Right atrium auricular region (tissue), 2 donors: ENCODE measurements at places on chromosomes 12 and 14.

DNA sequence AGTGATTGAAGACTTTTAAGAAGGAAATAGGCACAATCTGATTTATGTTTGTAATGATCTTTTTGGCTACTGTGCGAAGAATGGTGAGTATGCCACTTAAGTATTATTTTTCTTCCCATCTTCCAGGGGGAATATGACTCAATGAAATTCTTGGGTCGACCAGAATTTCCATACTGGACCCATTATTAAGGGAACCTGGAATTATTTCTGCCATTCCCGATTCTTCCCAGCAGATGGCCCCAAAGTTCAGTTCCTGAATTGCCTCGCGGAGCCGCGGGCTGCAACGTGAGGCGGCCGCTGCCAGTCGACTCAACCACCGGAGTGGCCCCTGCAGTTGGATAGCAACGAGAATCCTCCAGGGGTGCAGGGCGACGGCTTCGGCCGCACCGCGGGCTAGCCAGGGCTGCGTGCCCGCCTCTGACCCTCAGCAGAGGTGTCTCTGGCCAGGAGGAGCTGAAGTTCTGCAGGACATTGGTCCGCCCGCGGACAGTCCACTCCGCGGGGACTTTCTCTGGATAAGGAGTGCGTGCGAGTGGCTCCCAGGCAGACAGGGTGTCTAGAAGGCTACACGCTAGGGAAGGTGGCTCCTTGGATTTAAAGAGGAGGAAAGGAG lies 628 bp upstream of the TSHR start:
- no peaks in the 10 kb centered on the region for H3K36me3 ChIP-seq
- no peaks in the 10 kb centered on the region for H3K27me3 ChIP-seq
- H3K27ac ChIP-seq, result no peak overlapping the region

DNA sequence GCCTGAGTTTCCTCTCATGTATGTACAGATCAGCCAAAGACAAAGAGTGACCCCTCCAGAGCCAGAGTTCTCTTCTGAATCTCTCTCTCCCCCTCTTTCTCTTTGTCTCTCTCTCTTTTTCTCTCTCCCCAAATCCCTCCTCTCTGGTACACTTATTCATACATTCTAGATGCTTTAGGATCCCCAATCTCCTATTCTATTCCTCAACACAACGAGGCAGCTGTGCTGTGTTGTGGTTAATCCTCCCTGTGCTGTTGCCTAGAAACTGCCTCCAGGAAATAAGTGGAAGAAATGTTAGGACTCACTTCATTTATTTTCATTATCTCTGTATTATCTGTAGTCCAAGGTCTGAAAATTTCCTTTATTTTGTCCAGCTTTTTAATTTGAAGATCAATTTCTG lies 350.5 kb upstream of the OR4E1 start:
- H3K4me3 ChIP-seq, result no peak overlapping the region
- no peaks in the 10 kb centered on the region for H3K4me1 ChIP-seq
- no peaks in the 10 kb centered on the region for H3K27me3 ChIP-seq
- H3K27ac ChIP-seq, result no peak overlapping the region
- H3K36me3 ChIP-seq, result no peaks in the 10 kb centered on the region
- no peak for DNase-seq

DNA sequence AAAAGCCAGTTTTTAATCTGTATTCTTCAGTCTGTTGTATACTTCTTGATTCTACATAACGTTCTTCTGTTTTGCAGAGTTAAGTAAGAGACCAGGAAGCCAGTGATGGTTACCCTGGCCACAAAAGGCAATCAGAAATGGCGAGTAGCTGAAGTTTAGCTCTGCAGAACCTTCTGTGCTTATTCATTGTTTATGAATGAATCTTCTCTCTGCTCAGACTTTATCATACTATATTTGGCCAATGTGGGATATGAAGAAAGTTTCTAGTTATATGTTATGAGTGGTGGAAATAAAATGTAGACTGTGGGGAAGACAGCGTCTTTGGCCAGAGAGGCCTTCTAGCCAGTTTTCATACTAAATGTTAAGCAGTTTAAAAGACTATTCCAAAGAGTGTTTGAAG lies 249.9 kb upstream of the RGS6 start:
- H3K27me3 ChIP-seq, result no peaks in the 10 kb centered on the region
- no peak for DNase-seq
- no peak overlapping the region for H3K27ac ChIP-seq
- no peaks in the 10 kb centered on the region for H3K36me3 ChIP-seq
- H3K4me3 ChIP-seq, result no peak overlapping the region

DNA sequence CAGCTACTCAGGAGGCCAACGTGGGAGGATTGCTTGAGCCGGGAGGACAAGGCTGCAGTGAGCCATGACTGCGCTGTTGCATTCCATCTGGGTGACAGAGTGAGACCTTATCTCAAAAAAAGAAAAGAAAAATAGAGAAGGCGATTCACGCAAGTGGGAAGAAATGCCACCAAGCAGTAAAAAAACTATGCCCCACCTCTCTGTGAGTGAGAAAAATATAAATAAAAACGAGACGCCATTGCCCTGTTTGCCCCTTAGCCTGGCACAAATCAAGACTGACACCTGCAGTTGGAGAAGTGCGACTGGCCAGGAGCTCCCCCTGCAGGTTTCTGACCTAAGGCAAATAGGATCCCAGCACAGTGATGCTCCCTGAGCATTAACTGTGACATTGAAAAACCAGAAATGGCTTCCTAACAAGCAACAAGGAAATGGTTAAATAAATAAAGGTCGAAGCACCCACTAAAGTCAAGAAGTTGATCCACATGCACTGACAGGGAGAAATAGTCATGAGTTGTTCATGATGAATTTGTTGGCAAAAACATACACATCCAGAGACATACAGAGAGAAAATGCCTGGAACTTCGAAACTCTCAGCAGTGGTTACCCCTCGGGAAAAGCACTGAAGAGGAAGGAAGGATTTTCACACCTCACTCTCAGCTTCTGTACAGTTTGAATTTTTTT lies 21.1 kb downstream of the GSC start:
- no peak for DNase-seq
- H3K27ac ChIP-seq, result no peak overlapping the region
- no peaks in the 10 kb centered on the region for H3K36me3 ChIP-seq
- no peak overlapping the region for H3K4me3 ChIP-seq
- H3K27me3 ChIP-seq, result no peaks in the 10 kb centered on the region
- H3K4me1 ChIP-seq, result no peaks in the 10 kb centered on the region

GRCh38 chr12:27112871-27113270 lies 30.5 kb upstream of the C12orf71 start:
- H3K4me3 ChIP-seq, result no peak overlapping the region
- H3K27ac ChIP-seq, result no peak overlapping the region
- H3K27me3 ChIP-seq, result no peaks in the 10 kb centered on the region
- no peak for DNase-seq

GRCh38 chr12:16165506-16165905 lies 112.0 kb downstream of the SLC15A5 start:
- H3K27ac ChIP-seq, result no peak overlapping the region
- H3K4me3 ChIP-seq, result no peak overlapping the region
- no peaks in the 10 kb centered on the region for H3K4me1 ChIP-seq
- no peaks in the 10 kb centered on the region for H3K27me3 ChIP-seq
- peak; percentile 68 for DNase-seq

DNA sequence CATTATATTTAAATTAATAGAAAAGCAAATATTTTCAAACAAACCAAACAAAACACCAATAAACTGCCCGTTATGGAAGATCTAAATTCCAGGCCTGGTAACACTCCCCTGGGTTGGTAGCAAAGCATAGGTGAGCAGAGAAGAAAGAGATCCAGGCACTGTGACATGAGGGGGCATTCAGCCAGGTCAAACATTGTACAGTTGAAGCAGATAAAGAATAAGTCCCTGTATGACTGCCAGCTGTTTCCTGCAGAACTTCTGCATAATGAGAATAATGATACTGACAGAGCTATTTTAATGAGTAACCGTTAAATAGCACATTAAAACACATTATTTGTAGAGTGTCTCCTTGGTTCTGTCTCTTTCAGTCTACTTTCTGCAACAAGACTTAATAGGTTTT lies 35.4 kb downstream of the SLC38A1 start:
- H3K27ac ChIP-seq, result no peak overlapping the region
- no peaks in the 10 kb centered on the region for H3K27me3 ChIP-seq
- H3K36me3 ChIP-seq, result no peaks in the 10 kb centered on the region
- no peaks in the 10 kb centered on the region for H3K4me1 ChIP-seq
- DNase-seq, result no peak

- H3K4me3 ChIP-seq, result no peak overlapping the region
- H3K36me3 ChIP-seq, result no peaks in the 10 kb centered on the region
- H3K4me1 ChIP-seq, result no peaks in the 10 kb centered on the region
- H3K27ac ChIP-seq, result no peak overlapping the region
Measured at GRCh38 chr12:61757831-61758505, 502.2 kb upstream of the USP15 start.

GRCh38 chr12:80412343-80412953 lies 31.6 kb upstream of the PTPRQ start:
- DNase-seq, result no peak
- no peaks in the 10 kb centered on the region for H3K4me1 ChIP-seq
- no peak overlapping the region for H3K27ac ChIP-seq
- H3K36me3 ChIP-seq, result no peaks in the 10 kb centered on the region
- H3K27me3 ChIP-seq, result no peaks in the 10 kb centered on the region
- no peak overlapping the region for H3K4me3 ChIP-seq

GRCh38 chr12:120439646-120440247 lies 1.8 kb downstream of the COX6A1 start:
- no peak for DNase-seq
- H3K36me3 ChIP-seq, result peaks cover 41% of the 10 kb centered on the region
- peaks cover 17% of the 10 kb centered on the region for H3K4me1 ChIP-seq
- no peak overlapping the region for H3K4me3 ChIP-seq
- H3K27ac ChIP-seq, result no peak overlapping the region

DNA sequence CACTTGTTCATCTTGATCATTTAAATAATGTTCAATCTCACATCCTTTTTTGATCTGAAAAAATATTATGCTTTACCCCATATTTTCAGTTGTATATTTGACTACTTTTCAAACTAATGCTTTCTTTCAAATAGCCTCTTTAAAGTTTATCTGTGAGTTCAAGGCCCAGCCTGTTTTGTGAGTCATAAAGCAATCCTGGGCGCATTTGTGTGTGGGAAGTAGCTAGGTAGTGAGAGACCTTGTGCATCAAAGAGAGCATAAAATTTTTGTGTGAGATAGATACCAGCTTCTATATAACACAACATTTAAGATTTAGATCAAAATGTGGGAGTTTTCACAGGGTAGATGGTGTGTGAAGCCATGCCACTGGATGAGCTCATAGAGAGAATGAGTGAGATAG lies 405.6 kb downstream of the NAV3 start:
- H3K4me3 ChIP-seq, result no peak overlapping the region
- no peak overlapping the region for H3K27ac ChIP-seq
- H3K27me3 ChIP-seq, result no peaks in the 10 kb centered on the region
- H3K4me1 ChIP-seq, result no peaks in the 10 kb centered on the region

DNA sequence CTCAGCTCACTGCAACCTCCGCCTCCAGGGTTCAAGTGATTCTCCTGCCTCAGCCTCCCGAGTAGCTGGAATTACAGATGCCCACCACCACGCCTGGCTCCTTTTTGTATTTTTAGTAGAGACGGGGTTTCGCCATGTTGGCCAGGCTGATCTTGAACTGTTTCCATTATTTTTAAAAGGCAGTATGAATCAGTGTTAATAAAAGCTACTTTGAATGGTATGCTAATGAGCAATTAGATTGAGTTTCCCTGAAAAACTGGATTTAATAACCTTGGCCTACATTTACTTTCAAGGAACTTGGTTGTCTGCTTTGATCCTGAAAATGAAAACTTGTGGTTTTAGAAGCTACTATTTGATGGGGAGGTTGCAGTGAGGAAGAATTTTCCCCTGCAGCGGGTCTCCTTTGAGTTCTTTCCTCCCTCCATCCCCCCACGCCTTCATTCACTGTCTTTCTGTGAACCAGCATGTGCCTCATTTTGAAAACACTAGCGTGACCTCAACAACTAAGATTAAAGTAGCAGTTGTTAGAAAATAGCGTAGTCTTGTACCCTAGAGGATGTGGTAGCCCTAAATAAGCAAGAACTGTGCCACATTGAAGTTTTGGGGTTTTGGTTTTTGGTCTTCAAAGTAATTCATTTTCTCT lies 17.8 kb upstream of the RPS6KA5 start:
- no peak overlapping the region for H3K27ac ChIP-seq
- no peaks in the 10 kb centered on the region for H3K27me3 ChIP-seq
- H3K4me3 ChIP-seq, result no peak overlapping the region
- DNase-seq, result no peak
- H3K4me1 ChIP-seq, result no peaks in the 10 kb centered on the region
- H3K36me3 ChIP-seq, result no peaks in the 10 kb centered on the region

- H3K4me3 ChIP-seq, result no peak overlapping the region
- no peaks in the 10 kb centered on the region for H3K36me3 ChIP-seq
Measured at GRCh38 chr14:35471803-35472202, 62.2 kb upstream of the INSM2 start.

DNA sequence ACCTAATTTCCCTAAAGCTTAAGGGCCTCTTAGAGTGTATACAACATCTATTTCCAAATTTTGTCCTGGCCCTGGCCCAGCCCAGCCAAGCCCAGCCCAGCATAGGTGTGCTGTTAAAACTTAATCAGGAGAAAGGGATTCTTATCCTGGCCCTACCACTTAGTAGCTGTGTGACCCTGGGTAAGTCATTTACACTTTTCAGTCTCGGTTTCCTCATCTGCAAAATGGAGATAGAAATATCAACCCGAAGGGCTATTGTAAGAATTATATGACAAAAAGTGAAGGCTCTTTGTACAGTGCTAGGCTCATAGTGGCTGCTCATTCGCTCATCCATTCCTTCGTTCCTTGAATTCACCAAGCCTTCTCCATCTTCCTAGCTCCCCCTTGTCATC lies 442 bp downstream of the ERG28 start:
- no peak for DNase-seq
- no peaks in the 10 kb centered on the region for H3K4me1 ChIP-seq
- H3K27ac ChIP-seq, result peak overlapping the region; percentile 82
- peak overlapping the region; percentile 73 for H3K4me3 ChIP-seq
- no peaks in the 10 kb centered on the region for H3K27me3 ChIP-seq

DNA sequence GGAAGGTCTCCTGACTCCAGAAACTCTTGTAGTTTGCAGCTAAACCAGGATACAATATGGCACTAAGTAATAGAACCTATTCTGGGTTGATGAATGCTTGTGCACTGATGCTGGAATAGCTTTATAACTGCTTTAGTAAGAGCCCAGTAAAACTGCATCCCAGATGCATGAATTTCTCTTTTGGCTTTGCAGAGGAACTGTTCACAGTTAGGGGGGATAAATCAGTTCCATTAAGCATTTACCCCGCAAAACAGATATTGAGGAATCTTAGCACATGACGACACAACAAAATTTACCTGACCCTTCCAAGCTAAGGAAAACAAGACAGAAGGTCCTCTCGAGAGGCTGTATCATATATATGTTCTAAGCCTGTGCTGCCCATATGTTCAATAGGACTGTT lies 457.4 kb downstream of the FOXG1 start:
- H3K36me3 ChIP-seq, result no peaks in the 10 kb centered on the region
- H3K4me1 ChIP-seq, result no peaks in the 10 kb centered on the region
- no peaks in the 10 kb centered on the region for H3K27me3 ChIP-seq
- no peak overlapping the region for H3K27ac ChIP-seq
- DNase-seq, result no peak
- H3K4me3 ChIP-seq, result no peak overlapping the region

- no peak overlapping the region for H3K27ac ChIP-seq
- H3K4me3 ChIP-seq, result no peak overlapping the region
- no peak for DNase-seq
- H3K4me1 ChIP-seq, result peaks cover 7% of the 10 kb centered on the region
Measured at GRCh38 chr12:84502907-84503787, 409.5 kb downstream of the SLC6A15 start.

GRCh38 chr12:58359084-58359483 lies 417.7 kb downstream of the ATP23 start:
- DNase-seq, result no peak
- no peak overlapping the region for H3K27ac ChIP-seq
- no peaks in the 10 kb centered on the region for H3K27me3 ChIP-seq
- no peak overlapping the region for H3K4me3 ChIP-seq

- no peak overlapping the region for H3K27ac ChIP-seq
- H3K36me3 ChIP-seq, result no peaks in the 10 kb centered on the region
- no peaks in the 10 kb centered on the region for H3K4me1 ChIP-seq
- H3K27me3 ChIP-seq, result no peaks in the 10 kb centered on the region
- no peak for DNase-seq
Measured at GRCh38 chr14:56944397-56944796, 134.1 kb upstream of the OTX2 start.
